ENCODE measurements at places on chromosomes 1 and 21.

DNA sequence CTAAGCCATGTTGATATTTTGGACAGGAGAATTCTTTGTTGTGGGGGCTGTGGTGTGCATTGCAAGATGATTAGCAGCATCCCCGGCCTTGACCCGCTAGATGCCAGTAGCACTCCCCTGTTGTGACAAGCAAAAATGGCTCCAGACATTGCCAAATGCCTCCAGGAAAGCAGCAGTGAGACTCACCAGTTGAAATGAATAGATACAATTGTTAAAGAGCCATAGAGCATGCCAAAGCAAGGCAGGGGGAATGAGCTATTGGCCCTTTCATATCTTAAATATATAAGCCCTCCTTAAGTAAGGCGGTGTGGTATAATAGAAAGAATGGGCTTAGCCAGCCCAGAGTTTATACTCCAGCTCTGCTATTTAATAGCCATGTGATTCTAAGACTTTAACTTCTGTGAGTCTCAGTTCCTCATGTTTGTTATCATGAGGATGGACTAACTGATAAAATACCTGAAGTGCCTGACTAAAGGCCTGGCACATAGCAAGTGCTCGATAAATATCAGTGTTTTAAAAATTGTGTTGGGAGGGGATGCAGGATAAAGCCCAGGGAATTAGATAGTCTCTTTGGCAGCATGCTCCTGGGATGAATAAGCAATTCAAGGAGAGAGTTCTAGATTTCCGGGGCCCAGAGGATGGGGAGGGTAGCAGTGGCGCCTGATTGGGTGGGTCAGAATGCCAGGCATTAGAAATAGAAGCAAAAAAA lies 21.1 kb upstream of the RGS4 start:
- no peak for DNase-seq

DNA sequence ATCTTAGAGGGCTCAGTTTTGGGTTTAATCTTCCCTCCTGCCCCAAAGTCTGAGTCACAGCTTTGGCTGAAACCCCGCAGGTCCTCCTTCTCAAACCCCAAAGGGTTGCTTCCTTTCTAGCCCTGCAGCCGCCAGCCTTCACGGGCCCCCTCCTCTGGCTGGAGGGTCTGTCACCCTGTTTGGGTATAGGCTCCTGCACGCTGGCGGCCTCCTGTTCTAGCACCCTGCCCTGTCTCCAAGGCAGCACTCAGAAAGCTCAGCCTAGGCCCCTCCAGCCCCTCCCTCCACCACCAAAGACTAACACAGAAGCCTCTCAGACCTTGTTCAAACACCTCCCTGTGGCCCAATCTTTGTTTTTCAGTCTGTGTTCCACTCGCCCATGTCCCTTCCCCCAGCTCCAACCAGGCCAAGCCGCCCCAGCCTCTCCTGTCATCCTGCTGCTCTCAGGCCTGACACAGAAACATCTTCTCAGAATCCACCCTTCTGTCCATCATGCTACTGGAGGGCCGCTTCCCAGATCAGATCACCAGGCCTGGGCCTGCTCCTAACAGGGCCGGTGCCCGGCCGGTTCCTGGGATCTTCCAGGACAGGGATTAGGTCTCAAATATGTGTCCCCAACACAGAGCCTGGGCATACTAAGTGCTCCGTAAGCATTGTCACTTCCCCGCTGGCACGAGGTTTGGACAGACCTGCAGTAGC lies 35.6 kb downstream of the HTR6 start:
- DNase-seq = no peak

DNA sequence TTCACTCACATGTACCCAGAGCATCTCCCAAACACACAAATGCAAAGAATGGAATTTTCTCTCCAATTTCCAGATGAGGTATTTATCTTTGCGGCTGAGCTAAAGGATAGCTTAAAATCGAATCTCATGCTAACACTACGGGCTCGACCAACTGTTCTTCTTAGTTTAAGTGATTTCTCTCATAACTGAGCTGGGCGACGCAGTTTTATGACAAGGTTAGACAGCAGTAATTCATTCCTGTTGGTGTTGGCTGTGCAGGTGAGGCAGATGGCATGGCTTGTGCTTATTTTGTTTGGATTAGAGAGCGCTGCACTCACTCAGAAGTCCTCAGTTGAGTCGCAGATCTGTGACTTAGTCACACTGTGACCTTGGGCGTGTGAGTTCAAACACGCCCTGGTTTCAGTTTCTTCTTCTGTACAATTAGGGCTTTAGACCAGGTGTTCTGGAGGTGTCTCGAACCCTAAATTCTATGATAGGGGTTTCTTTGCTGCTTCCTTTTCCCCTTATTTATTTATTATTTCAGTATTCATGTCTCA lies 41.5 kb upstream of the MRPS6 start:
- DNase-seq = no peak

DNA sequence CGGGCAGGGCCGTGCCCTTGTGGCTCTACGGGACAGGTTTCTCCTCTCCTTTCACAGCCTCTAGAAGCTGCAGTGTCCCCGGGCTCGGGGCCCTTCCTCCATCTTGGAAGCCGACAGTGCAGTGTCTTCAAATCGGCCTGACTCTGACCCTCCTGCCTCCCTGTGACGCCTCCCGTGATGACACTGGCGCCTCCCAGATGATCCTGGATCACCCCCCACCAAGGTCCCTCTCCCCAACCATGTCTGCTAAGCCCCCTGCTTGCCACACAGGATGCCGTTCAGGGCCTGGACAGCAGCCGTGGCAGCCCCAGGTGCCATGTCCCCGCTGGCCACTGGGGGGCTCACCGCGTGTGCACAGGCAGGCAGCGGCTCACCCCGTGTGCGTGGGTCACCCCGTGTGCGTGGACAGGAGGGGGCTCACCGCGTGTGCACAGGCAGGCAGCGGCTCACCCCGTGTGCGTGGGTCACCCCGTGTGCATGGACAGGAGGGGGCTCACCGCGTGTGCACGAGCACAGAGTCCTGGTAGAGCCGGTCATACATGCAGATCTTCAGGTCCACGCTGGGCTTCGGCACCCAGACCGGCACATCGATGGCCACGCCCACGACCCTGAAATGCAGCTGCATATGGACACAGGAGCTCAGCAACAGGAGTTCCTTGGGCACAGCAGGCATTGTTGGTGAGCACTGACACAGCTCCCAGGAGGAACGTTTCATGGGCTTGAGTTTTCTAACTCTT lies 24.9 kb upstream of the TMEM52 start:
- DNase-seq = peak; percentile 38

DNA sequence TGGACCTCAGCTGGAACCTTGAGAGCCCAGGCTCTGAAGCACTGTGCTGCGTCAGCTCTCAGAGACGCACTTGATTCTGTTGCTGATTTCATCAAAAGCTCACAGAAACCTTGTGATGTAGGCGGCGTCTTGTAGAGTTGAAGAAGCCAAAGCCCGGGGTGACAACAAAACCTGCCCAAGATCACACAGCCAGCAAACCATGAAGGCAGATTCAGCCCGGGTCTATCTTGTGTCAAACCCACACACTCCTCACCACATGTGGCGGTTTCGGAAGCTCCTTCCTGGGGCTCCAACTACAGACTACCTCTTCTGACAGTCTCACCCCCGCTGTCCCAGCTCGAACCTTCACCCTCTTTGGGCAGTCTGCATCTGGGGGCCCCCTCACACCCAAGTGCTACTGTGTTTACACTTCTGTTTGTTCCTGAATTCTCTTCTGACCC lies 50.4 kb downstream of the TENT5C start:
- peak; percentile 76 for DNase-seq

GRCh38 chr1:222601257-222601656 lies 11.5 kb upstream of the TAF1A start:
- DNase-seq = no peak

- DNase-seq = no peak
These were observed 17.7 kb upstream of the A3GALT2 start for GRCh38 chr1:33338440-33339211.

DNA sequence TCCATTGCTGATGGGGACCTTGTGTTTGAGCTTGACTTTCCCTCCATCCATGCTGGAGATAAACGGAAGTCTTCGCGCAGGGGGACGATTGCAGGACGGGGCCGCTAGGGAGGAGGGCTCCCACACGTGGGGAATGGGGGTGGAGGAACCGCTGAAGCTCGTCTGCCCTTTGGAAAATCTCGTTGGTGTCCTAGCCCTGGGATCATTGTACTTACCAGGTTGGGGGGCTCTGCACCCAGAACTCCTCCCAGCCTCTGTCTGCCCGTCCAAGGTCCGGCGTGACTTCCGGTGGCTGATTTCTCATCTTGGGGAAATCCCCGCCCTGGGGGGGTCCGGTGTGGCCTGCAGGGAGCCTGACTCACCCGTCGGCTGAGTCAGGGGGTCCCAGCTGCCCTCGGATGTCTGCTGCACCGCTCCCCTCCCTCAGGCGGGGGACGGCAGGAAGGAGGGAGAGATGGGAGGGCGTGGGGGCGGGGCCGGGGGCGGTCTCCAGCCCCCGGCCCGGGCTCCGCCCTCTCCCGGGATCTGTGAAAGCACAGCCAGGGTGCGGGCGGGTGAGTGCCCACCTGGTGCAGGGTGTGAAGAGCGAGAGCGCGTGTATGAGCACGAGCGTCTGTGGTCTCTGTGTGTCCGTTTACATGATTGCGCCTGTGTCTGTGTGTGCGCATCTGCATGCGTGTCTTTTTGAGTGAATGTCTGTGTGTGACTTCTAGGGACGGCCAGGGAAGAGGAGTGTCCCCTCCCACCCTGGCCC lies 35.8 kb downstream of the PIK3CD start:
- peak; percentile 76 for DNase-seq

DNA sequence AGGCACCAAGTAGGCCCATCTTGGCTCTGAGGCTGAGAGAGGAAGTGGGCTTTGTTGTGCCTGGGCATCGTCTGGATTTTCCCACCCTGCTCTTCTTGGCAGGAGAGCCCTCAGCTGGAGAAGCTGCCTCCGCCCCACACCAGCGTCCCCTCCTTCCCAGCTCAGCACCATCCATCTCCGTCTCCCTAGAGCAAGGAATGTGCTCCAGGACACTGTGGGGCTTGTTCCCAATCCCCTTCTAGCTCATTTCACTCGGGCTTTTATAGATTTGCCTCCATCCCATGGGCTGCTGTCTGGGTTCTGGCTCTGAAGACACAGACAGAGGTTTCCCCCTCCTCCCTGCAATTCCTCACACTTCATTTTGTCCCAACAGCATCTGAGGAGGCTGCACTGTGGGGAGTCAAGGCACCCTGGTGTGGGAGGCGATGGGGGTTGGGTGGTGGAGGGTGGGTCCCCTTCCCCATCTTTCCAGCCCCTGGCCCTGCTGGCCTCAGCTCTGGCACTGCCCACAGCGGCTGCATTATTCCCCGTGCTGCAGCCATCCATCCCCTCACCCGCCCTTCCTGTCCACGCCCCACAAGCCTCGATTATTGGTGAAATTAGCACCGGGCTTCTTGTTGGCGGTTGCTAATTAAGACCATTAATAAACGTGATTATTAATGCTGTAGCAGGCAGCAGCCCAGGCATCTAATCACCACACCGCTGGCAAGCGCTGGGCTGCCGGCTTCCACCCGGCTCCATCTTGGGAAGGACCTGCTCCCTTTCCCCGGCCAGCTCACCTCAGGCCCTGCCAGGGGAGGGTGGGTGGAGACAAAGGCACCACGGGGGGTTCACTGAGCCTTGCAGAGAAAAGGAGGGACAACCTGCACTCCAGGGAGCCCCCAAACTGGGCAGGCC lies 21.7 kb downstream of the RHBG start:
- DNase-seq = no peak

GRCh38 chr1:167912294-167912693 lies 1.6 kb downstream of the ADCY10 start:
- DNase-seq = no peak

DNA sequence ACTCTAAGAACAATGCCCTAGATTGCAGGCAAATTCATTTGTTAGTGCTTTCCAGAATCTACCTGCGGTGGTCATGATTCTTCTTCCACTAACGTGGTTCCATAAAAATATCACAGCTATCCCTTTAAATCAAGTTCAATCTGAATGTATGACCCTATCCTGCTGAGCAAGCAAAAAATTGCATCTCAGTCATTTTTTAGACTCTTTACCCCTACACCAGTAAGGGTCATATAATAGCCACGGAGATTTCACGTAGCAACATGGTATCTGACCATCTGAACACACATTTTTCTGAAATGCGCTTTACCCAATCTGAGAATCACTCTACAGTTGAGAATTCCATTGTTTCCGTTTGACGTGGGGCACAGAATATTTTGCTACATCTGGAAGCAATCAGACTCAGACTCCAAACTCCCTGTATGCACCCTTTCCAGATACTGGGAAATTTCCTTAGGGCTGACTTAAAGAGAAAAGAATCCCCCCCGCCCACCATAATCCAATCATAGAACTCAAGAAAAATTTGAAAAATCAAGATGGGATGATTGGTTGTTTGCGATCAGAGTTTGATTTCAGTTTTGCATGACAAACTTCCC lies 699.2 kb upstream of the ZP4 start:
- no peak for DNase-seq

DNA sequence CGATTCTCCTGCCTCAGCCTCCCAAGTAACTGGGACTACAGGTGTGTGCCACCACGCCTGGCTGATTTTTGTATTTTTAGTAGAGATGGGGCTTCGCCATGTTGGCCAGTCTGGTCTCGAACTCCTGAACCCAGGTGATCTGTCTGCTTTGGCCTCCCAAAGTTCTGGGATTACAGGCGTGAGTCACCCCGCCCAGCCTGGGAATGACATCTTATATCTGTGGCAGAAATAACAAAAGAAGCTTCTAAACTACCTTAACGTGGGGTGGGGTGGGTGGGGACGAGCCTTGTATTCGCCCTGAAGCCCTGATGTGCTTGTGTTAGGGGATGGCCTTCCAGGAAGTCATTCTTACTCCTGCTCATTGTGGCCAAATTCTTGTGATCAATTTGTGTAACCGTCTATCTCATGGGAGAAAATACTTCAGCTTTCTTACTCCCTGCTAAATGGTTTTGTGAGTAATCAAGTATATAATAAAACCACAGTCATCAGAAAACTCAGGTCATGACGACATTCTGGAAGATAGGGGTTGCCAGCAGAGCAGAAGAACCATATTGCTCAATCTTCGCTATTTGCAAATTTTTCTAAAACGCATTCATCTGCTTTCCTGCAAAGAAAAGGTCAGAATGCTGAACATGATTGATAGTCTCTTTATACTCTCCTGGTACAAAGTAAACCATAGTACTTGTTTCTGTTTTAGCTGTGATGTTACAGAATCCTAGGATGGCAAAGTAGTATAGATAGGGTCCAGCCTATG lies 63.2 kb downstream of the DIRAS3 start:
- DNase-seq = no peak

- no peak for DNase-seq
These were observed 70.6 kb upstream of the ZBTB18 start for GRCh38 chr1:243980471-243980870.

- no peak for DNase-seq
These were observed 52.5 kb downstream of the LACTBL1 start for GRCh38 chr1:22920026-22920733.

GRCh38 chr1:198910816-198911215 lies 272.0 kb downstream of the PTPRC start:
- DNase-seq = no peak
